ENCODE measurements at places on chromosomes 12 and 14.

DNA sequence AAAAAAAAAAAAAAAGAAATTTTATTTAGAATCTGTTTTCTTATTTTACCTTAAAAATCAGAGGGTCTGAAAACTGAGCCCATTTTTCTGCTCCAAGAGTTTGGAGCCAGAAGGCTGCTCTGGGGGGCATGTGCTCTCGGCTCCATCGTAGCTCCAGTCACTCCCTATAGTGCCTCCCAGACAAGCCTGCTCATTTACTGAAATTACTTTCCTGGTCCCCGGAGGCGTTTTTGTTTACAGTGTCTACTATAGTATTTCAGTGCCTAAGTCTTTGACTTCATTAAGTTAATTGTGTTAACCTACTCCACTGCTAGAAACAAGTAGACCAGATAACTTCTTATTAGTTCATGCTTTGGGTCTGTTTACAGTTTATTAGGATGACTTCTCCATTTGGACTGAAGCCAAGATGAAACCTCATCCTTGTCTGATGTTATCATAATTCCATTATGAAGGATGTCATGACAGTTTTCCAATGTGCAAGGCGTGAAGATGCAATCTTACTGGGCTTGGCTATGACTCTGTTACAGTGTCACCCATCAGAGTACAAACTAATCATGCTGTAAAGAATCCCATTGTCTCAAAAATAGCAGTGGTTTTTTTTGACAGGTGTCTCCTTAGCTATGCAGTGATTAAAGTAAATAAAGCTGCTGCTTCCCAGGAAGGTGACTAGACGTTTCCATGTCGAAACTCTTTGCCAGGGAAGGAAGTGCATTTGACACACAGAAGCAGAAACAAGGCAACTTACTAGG, 182.3 kb downstream of the TMEM132C start:
- peak; percentile 82 for DNase-seq

DNA sequence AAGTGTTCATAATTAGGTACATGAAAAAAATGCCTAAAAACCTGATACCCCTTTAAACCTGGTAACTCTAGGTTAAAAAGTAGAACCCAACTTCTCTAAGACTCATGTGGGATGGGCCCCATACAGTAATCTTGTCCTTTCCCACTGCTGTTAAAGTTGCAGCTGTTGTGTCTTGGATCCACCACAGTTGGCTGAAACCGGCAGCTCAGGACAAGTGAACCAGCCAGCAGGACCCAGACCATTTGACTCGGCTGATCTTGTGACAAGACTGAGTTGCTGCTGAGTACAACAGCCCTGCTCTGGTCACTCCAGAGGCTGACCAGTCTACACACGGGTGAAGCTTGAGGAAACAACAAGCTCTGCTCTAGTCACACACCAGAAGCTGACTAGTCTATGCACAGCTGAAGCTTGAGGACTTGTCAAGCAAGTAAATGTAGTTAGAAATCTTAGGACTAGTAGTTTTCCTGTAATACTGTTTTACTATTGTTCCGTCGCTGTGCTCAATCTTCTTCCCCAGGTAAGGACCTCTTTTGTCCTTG, 60.6 kb downstream of the DHRS2 start:
- no peak for DNase-seq

- DNase-seq, result no peak
Measured at GRCh38 chr14:21804981-21805380, 131.4 kb upstream of the OR4E1 start.

- peak; percentile 32 for DNase-seq
Measured at GRCh38 chr12:85155791-85156190, 119.6 kb downstream of the LRRIQ1 start.

DNA sequence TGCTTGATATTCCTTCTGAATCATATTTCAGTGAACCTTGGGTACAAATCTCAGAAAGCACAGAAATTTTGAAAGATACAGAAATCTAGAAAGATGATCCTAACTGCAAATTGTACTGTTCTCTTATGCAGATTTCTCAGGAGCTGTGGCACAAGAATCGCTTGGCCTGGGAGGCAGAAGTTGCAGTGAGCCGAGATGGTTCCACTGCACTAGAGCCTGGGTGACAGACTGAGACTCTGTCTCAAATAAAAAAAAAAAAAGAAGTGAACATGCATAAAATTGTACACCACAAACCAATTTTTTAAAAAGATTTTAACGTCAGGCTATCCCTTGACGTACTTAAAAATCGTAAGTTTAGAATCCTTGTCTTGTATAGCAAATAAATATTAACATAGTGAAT, 31.3 kb downstream of the SCAF11 start:
- no peak for DNase-seq

DNA sequence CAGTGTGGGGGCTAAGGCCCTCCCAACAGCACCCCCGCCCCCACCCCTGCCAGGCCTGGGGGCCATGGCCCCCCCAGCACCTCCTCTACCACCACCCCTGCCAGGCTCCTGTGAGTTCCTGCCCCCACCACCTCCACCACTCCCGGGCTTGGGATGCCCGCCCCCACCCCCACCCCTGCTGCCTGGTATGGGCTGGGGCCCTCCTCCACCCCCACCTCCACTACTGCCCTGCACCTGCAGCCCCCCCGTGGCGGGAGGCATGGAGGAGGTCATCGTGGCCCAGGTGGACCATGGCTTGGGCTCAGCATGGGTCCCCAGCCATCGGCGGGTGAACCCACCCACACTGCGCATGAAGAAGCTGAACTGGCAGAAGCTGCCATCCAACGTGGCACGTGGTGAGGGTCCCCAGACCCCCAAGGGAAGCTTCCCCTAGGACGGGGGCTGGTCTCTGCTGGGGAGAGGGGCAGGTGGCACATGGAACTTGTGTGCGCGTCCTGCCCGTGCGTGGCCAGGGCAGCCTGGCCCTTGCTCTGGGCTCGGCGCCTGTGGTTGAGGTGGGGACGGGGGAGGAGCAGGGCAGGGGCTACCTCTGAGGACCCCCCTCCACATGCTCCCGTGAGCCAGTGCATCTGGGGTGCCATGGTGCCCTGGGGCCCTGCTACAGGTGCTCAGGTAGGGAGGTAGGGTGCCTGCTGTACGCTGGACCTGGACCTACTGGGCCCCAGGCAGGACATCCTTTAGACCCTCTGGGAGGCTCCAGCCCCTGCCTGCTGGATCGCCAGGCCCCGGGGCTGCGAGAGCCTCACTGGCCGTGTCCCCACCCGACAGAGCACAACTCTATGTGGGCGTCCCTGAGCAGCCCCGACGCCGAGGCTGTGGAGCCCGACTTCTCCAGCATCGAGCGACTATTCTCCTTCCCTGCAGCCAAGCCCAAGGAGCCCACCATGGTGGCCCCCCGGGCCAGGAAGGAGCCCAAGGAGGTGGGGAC, 16.1 kb upstream of the ADSS1 start:
- DNase-seq, result no peak

DNA sequence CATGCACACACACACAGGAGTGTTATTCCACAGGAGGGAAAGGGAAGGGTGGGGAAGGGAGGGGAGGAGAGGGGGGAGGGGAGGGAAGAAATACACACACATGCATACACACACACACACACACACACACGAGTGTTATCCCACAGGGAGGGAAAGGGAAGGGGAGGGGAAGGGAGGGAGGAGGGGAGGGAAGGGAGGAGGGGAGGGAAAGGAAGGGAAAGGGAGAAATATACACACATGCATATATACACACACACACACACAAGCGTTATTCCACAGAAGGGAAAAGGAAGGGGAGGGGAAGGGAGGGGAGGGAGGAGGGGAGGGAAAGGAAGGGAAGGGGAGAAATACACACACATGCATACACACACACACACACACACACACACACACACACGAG, 19.6 kb upstream of the FBRSL1 start:
- no peak for DNase-seq

GRCh38 chr12:50024805-50025186, 498 bp downstream of the RACGAP1 start:
- no peak for DNase-seq

GRCh38 chr14:99138999-99139865, 132.8 kb downstream of the BCL11B start:
- DNase-seq, result no peak

DNA sequence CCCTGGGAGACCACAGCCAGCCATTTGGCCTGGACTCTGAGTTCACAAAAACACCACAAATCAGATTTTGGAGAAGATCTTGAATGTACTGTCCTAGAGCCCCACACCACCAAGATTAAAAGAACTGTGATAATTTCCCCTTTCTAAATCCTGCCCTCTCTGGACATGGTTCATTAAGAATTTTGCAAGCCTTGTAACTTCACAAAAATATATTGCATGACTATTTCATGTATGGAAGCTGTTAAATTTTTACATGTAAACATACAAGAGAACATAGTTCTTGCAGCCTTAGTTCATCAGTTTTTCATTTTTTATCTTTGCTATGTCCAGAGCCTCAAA, 97.0 kb downstream of the SCARB1 start:
- no peak for DNase-seq

DNA sequence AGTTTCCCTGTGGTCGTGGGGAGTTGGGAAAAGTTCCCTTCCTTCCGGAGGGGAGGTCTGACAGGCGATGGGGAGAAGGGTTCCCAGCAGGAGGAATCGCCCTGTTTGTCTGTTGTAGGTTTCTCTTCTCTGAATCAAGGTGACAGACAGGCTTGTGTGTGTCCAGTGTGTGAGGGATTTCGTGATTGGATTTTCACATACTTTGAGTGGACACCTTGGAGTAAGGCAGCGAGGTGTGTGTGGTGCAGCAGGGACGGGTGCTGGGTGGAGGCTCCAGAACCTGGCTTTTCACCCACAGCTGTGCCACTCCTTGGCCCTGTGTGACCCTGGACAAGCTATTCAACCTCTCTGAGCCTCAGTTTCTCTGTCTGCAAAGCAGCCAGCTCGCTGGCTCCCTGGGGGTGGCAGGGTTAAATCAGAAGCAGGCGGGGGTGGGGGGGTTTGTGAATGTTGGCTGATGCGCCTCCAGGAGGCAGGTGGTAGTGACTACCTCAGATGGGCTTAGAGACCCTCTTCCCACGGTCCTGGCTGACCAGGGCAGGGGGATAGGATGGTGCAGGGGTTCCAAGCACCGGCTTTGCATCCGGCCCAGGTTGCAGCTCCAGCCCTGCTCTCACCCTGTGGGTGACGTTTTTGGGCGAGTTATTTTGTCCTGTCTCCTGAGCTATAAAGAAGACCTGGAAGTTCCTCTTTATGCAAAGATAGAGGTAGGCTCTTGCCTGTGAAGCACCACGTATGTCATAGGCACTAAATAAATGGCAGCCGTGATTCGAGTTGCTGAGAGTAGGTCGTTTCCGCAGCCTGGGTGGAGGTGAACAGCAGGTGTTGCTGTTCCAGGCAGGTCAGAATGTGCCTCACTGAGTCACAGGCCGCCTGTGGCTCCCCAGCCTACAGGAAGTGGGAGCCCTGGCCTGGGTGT, 679 bp downstream of the BDKRB2 start:
- DNase-seq, result peak; percentile 24

GRCh38 chr14:63672417-63673180, 30.9 kb upstream of the WDR89 start:
- DNase-seq, result no peak

- no peak for DNase-seq
Measured at GRCh38 chr12:93484315-93484981, 17.1 kb downstream of the MRPL42 start.

DNA sequence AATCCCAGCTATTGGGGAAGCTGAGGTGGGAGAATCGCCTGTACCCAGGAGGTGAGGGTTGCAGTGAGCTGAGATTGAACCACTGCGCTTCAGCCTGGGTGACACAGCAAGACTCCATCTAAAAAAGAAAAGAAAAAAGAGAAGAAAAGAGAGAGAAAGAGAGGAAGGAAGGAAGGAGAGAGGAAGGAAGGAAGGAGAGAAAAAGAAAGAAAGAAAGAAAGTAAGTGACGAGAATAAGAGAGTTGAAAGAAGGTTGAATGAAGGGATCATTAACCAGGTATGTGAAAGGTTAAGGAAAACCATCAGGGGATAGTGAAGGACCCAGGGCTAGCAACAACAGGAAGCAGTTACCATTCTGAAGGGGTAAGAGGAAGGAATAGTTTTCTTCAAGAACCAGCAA, 4.2 kb upstream of the DTD2 start:
- no peak for DNase-seq

GRCh38 chr14:95677179-95677835, 8.9 kb upstream of the TCL1B start:
- DNase-seq, result no peak

DNA sequence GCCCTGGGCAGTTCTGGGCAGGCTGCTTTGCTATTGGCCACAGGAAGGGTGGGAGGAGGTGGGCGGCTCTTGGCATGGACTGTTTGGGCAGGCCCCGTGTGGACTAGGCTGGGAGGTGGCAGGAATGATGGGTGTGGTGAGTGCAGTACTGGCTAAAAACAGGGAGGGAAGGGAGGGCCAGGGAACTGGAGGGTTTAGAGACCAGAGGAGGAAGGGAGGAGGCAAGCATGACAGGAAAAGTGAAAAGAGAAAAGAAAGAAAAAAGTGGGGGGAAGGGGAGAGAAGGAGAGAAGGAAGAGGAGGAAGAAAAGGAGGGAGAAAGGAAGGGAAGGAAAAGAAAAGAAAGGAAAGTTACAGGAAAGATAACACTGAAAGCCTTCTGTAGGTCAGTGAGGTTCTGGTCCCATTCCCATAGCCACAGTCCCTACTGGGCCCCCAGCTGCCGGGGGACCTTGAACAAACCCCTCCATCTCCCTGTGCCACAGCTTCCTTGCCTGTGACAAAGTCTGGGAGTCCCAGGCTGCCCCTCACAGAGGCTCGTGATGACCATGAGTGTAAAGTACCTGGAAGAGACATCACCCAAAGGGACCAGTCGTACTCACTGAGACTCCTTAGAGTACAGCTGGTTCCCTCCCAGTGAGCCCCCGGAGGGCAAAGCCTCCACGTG, 1.1 kb upstream of the C14orf132 start:
- DNase-seq, result peak; percentile 15

DNA sequence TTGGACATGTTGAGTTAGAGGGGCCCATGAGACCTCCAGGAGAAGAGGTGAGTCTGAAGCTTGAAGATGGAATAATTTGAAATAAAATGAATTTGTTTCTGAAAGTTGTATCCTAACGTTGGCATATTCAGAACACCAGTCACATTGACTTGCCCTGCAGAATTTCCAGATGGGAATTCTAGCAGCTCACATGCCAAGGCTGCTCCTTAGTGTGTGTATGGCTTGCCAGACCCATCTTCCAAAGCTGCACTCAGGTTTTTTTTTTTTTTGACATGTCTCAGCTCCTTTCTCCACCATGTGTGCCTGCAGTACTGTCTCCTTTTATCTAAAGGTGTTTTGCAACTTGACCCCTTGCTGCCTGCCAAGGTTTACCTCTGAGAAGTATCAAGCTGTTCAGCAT, 261.9 kb downstream of the NRXN3 start:
- no peak for DNase-seq

GRCh38 chr12:91349476-91349875, 166.9 kb upstream of the DCN start:
- DNase-seq, result no peak

- DNase-seq, result no peak
Measured at GRCh38 chr14:90649557-90650135, 166.6 kb downstream of the TTC7B start.

- no peak for DNase-seq
Measured at GRCh38 chr14:42550310-42550709, 943.6 kb downstream of the LRFN5 start.

Data from NCI-H748 treated with DMSO at 0.1 percent for 48 hours (cell line).